ENCODE measurements at places on chromosomes 1 and 21. TPM values are rescaled to one million over a fixed set of nuclear protein-coding genes. Genes with fewer than 3 reads are reported as not detected.

- no peak for DNase-seq
Observed at GRCh38 chr1:61460191-61460590, 264.8 kb downstream of the TM2D1 start.

- DNase-seq: no peak
Observed at GRCh38 chr1:20429296-20429695, 56.7 kb downstream of the CAMK2N1 start.

DNA sequence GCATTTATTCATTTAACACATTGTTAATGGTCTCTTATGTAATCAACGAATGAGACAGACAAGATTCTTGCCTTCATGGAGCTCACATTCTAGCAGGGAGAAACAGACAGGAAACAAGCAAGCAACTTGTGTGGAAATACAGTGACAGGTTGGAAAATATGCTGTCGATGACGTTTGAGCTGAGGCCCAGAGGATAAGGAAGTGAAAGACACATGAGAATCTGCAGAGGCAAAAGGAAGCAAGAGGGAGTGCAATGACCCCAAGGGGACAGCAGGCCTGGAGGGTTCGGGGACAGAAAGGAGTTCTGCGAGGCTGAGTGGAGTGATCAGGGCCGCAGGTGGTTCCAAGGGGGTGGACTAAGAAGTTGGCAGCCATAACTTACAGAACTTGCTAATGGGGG is 60.6 kb upstream of the AKT3 start:
- DNase-seq: no peak

Gene OPTC
- not detected for total RNA-seq

Gene PLXNA2
- 0.75 TPM for total RNA-seq

DNA sequence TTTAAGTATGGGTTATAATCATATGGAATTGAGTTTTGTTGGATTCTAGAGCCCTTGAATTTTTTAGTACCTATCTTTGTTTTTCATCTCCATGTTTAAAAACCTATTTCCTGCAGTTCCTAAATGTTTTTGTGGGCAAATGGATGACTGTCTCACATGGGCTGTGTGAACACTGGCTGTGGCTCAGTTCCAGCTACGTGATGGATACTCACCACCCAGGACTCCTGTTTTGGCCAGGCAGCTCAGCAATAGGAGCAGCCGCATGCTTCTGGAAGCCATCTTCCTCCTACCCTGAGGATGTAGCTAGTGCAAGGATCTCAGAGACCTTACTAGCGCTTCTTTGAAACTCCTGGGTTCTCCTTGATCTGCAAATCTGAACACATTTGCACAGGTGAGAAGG is 2.8 kb downstream of the REG4 start:
- DNase-seq: no peak

Gene ANGPTL1
- not detected for total RNA-seq

DNA sequence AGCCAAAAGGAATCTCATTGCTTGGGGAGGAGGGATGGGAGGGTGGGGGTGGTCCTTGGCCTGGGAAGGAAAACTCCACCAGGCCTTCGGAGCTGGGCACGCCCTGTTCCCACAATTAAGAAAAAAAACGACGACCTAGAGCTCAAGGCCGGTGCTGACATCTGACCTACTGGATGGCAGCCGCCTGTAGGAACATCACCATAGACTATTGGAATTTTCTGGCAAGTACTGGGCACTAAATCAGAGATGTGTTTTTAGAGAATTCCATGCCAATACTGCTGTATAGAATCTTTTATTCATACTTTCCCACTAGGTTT is 729 bp downstream of the NADK start:
- DNase-seq: no peak

GRCh38 chr1:53600001-53600400 is 139.0 kb downstream of the GLIS1 start:
- no peak for DNase-seq

Gene ANKRD34A
- total RNA-seq: 8.7 TPM

- DNase-seq: no peak
Observed at GRCh38 chr1:5770981-5771765, 221.1 kb downstream of the NPHP4 start.

DNA sequence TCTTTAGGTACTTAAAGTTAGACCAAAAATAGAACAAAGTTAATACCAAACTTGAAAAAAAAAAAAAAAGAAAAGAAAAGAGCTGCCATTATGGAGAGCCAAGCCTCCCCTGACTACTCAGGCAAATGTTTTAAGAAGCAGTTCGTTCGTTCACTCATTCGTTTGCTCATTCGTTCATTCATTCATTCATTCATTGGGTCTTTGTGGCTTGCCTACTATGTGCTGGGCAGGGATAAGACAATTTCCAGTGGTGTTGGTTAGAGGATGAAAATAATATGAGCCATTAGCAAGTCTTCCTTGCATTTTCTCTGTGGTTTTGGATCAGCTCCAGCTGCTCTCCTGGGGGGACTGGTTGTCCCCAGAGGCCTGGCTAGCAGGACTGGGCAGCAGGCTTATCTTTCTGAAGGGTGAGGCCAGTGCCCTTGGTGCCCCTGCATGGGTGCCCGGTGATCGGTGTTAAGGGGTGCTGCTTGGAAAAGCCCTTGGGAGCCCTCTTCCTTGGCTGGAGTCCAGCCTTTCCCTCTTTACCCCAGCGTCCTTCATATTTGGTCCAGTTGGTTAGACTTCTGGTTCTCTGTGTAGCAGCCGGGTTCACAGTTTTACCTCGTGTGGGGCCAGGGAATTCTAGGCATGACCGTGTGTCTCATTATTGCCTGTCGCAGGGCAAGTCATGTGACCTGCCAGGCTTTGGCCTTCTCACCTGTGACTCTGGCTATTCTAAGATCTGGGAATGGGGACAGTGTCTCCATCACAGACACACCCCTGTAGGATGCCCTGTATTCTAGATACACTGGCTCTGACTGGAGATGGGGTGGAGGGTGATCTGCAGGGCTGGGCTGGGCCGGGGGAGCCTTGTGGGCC is 32.8 kb downstream of the LHX4 start:
- no peak for DNase-seq

DNA sequence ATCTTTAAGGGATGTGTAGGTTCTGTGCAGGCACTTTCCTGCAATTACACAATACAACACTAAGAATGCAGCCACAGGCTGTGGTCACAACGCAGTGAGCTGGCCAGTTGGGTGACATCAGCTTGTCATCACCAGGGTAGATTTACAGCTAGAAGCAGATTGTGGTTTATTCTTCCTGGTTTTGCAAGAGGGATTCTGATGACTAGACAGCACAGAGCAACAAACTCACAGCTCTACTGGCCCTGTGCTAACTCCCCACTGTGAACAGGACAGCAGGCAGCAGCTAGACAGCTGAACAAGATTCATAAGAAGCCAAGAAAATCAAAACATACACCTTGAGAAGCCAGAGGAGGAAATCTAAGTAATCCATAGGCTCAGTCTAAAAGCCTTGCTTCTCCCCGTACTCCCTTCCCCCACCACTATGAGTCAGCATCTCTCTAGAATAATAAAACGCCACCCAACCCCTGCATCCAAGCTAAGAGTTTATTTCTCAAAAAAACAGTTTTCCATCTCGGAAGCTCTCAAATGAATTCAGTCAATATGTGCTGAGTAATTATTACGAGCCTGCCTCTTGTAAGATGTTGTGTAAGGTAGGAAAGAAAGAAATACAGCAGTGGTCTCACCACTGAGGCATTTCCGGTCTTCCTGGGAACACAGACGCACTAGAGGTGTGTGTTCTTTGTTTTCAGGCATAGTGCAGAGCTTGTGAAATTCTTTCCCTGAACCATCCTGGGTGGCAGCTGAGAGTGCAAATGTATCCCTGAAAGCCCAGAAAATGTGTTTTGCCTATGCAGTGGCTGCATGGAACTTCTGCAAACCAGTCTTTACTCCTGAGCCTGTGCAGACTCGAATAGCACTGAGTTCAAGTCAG is 162.8 kb downstream of the NTPCR start:
- no peak for DNase-seq

Gene TMEM82
- not detected for total RNA-seq

GRCh38 chr21:14523234-14523633 is 22.9 kb downstream of the SAMSN1 start:
- DNase-seq: no peak

DNA sequence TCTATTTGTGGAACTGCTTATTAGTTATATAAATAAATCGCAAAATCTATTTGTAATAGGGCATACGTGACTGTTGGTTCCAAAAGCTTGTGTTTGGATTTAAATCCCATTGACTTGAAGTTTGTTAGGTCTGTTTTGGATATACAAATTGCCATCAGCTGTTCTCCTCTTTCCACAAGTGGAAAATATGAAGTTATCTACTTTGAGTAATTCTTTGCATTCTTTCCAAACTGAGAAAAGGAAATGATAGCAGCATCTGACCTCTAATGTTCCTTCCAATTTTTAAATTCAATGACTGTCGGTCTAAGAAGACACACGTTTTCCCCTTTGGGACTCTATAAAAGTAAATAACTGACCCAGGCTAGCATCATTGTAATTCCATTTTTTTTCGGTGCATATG is 165.7 kb upstream of the SGIP1 start:
- DNase-seq: no peak

Gene GNAT2
- total RNA-seq: 1.5 TPM

DNA sequence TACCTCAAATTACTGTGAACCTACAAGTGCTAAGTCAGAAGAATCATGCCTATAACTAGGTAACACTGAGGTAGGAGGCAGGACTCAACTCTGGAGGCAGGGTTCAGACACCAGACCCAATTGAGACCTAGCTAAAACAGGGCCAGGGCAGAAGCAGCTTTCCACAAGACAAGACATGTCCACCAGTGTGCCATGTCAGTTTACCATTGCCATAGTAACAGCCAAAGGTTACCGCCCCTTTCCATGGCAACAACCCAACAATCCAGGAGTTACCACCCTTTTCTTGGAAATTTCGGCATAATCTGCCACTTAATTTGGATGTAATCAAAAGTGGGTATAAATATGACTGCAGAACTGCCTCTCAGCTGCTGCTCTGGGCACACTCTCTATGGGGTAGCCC is 432.3 kb downstream of the DPYD start:
- no peak for DNase-seq

Gene NDUFS5
- total RNA-seq: 192 TPM

Gene NECTIN4
- total RNA-seq: 0.09 TPM

Gene LRRIQ3
- total RNA-seq: 2.0 TPM

DNA sequence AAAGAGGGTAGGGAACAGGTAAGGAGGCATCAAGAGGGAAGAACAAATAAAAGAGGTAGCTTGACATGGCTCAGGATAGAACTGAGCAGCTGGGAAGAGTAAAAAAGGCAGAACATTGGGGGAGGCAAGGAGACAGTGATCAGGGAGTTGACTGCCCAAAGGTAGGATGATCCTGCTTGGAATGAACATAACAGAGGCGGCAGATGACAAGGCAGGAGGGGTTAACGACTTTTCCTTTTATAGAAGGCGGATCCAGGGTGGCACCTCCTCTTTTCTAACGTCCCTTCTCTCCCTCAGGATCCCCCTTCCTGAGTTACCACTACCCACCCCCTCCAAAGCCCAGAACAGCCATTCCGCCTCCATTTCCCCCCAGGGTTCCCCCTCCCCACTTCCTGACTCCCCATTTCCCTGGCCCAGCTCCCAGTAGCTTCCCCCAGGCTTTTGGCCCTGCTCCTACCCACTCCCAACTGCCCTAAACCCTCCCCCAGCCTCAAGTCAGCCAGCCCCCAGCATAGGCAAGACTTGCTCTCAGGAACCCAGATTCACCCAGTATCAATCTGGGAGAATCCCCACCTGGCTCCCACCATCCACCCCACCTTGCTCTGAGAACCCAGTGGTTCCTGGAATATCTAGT is 769 bp upstream of the ADAMTS4 start:
- DNase-seq: no peak

DNA sequence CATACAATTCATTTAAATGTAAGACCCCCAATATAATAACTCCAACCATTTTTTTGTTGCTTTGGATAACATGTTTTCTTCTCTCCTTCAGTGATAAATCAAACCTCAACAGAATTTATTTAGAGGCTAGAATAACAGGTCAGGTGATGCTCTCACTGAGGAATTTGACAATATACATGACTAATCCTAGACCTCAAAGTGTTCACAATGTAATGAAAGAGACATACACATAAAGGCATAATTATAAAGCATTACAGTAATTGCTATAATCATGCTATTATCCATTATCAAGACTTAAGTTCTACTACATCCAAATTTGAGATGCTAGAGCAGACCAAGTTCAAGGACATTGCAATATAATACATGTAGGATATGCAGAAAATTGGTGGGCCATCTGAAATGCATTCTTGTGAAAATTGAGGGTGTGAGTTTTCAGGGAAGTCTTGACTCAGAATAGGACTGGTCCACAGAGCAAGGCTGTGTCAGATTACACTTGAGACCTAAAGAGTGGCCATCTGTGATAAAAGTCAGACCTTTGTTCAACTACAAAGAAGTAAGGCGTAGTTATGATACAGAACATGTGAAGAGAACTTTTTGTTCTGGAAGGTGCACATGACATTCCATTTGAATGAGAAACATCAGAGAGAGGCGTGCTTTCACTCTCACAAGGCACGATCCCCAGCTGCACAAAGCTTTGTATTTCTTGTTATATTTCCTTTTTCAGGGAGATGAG is 45.5 kb downstream of the UTP25 start:
- no peak for DNase-seq

GRCh38 chr1:200038325-200038980 is 10.9 kb downstream of the NR5A2 start:
- no peak for DNase-seq

GRCh38 chr1:91165033-91165654 is 143.3 kb upstream of the ZNF644 start:
- DNase-seq: peak; percentile 33

GRCh38 chr1:81029266-81029665 is 771.5 kb upstream of the ADGRL2 start:
- no peak for DNase-seq

- peak; percentile 49 for DNase-seq
Observed at GRCh38 chr1:74689621-74690363, 16.2 kb upstream of the ERICH3 start.

Gene SPRR4
- not detected for total RNA-seq

- no peak for DNase-seq
Observed at GRCh38 chr1:30765556-30766434, 8.2 kb upstream of the LAPTM5 start.

- no peak for DNase-seq
Observed at GRCh38 chr1:45863218-45863617, 59.8 kb downstream of the MAST2 start.

DNA sequence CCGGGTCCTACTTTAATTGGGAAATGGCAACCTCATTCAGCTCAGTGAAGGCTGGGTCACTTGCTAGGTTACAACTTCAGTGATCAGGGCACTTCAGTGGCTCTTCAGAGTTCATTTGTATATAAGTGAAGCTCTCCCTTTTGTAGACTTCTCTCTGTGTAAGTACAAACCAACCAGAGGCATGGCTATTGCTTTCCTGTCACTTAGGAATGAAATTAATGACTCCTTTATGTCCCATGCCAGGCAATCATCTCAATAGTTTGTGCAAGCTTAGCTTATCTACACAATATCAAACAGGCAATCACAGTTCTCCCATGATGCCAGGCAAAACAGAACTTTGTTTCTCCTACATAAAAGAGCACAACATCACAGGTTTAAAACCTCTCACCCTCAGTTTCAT is 22.8 kb upstream of the CTBS start:
- no peak for DNase-seq

- DNase-seq: no peak
Observed at GRCh38 chr1:216566641-216567205, 143.5 kb upstream of the USH2A start.

Gene SAMD13
- total RNA-seq: 0.39 TPM

Gene C1orf226
- total RNA-seq: 0.04 TPM

Gene RPTN
- not detected for total RNA-seq

Measured in CD8-positive, alpha-beta memory T cell (primary cell).